ENCODE measurements at places on chromosomes 4 and X. TPM values are rescaled to one million over a fixed set of nuclear protein-coding genes. Genes with fewer than 3 reads are reported as not detected.

CABS1 gene
- total RNA-seq: not detected

NKX3-2 gene
- total RNA-seq: not detected

MAP3K15 gene
- 1.5 TPM for total RNA-seq

RRH gene
- total RNA-seq: 0.46 TPM

DNA sequence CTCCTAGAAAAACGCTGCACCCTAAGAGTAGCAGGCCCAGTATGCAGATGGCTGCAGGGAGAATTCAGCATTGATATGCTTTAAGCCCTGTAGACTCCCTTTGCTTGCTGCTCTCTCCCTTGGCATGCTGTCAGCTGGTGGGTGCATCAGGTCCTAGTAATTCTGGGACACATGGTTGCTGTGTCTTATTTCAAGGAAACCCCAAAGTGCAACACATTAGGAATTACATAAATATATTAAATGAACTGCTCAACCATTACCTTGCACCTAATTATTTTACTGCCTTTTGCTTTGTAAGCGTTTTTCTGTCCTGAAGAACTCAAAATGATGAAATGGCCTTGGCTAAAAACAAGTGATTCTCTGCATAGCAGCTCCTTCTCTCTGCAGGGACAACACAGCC is 516.3 kb downstream of the ZIC3 start:
- DNase-seq: no peak
- no peaks in the 10 kb centered on the region for H3K27me3 ChIP-seq
- no peaks in the 10 kb centered on the region for H3K36me3 ChIP-seq
- H3K4me1 ChIP-seq: no peaks in the 10 kb centered on the region
- no peak overlapping the region for H3K27ac ChIP-seq
- no peak overlapping the region for H3K4me3 ChIP-seq

DNA sequence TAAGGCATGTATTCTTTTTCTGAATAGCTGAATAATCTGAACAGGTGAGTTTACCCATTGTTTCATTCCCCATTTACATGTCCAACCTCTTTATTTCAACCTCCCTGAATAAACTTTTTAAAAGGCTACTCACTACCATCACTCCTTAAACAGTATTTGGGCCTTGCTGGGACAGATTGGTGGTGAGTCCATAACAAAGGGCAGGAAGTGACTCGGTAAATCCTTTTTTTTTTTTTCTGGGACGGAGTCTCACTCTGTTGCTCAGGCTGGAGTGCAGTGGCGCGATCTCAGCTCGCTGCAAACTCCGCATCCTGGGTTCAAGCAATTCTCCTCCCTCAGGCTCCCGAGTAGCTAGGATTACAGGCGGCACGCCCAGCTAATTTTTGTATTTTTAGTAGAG is 23.4 kb upstream of the SEC24B start:
- H3K27me3 ChIP-seq: no peaks in the 10 kb centered on the region
- no peak overlapping the region for H3K27ac ChIP-seq
- H3K36me3 ChIP-seq: no peaks in the 10 kb centered on the region
- H3K4me3 ChIP-seq: no peak overlapping the region
- H3K4me1 ChIP-seq: no peaks in the 10 kb centered on the region

- no peaks in the 10 kb centered on the region for H3K27me3 ChIP-seq
- no peak overlapping the region for H3K27ac ChIP-seq
- H3K4me3 ChIP-seq: no peak overlapping the region
- H3K4me1 ChIP-seq: no peaks in the 10 kb centered on the region
These were observed 160.7 kb downstream of the FHIP1A start for GRCh38 chr4:151569650-151570049.

GRCh38 chr4:77194989-77195388 is 38.0 kb downstream of the CCNG2 start:
- H3K27me3 ChIP-seq: no peaks in the 10 kb centered on the region
- no peaks in the 10 kb centered on the region for H3K36me3 ChIP-seq
- no peaks in the 10 kb centered on the region for H3K4me1 ChIP-seq
- H3K4me3 ChIP-seq: no peak overlapping the region

GRCh38 chrX:133994576-133994975 is 9.2 kb upstream of the GPC3 start:
- no peaks in the 10 kb centered on the region for H3K36me3 ChIP-seq
- DNase-seq: no peak
- H3K4me3 ChIP-seq: no peak overlapping the region
- H3K4me1 ChIP-seq: no peaks in the 10 kb centered on the region
- H3K27ac ChIP-seq: no peak overlapping the region
- no peaks in the 10 kb centered on the region for H3K27me3 ChIP-seq

DNA sequence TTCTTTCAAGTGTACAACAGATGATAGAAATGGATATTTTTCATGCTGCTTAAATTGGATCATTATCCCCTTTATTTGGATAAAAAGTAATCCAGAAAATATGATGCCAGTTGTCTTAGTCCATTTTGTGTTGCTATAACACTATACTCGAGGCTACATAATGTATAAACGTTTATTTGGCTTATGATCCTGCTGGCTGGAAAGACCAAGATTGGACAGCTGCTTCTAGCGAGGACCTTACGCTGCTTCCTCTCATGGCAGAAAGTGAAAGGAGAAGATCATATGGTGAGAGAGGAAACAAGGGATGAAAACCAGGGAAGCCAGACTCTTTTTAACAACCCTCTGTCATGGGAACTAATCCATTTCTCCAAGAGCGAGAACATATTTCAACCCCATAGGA is 102.7 kb downstream of the TRAM1L1 start:
- H3K4me1 ChIP-seq: no peaks in the 10 kb centered on the region
- no peak for DNase-seq
- H3K27ac ChIP-seq: no peak overlapping the region

Measured in upper lobe of left lung (tissue), 6 donors.